ENCODE measurements at places on chromosomes 13 and 19.

- peak; percentile 87 for DNase-seq
Measured at GRCh38 chr19:1068009-1069001, 1.3 kb downstream of the ARHGAP45 start.

- no peak for DNase-seq
Measured at GRCh38 chr13:107209824-107210722, 642.1 kb upstream of the ARGLU1 start.

- no peak for DNase-seq
Measured at GRCh38 chr19:46081928-46082727, 41.3 kb upstream of the IGFL4 start.

GRCh38 chr13:105144020-105144419 is 1391.4 kb downstream of the EFNB2 start:
- DNase-seq = no peak

All from activated naive CD8-positive, alpha-beta T cell treated with anti-CD3 and anti-CD28 coated beads, Interleukin-2, amount 10 ng/mL, durations not matched to agents 7 days and 5 days (primary cell).